ENCODE measurements at places on chromosomes 2 and 18. TPM values are rescaled to one million over a fixed set of nuclear protein-coding genes. Genes with fewer than 3 reads are reported as not detected.

Gene TEKT4
- total RNA-seq = not detected

Gene FAM161A
- 4.0 TPM for total RNA-seq

Gene LINC00305
- not detected for total RNA-seq

Gene MOGAT1
- not detected for total RNA-seq

- DNase-seq = no peak
These were observed 716.4 kb upstream of the CHAC2 start for GRCh38 chr2:53051157-53051556.

DNA sequence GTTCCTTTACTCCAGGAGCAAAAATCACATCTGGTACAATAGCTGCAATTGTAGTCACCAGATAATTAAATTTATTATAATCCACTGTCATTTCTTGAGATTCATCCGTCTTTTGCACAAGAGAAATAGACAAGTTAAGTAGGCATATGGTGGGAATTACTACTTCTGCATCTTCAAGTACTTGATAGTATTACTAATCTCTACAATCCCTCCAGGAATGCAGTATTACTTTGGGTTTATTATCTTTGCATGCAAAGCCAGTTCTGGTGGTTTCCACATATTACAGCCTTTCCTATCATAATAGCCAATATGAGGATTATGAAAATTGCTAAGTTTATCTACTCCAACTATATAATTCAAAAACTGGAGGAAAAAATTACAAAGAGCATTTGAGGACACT is 254.1 kb downstream of the IKZF2 start:
- no peak for DNase-seq

DNA sequence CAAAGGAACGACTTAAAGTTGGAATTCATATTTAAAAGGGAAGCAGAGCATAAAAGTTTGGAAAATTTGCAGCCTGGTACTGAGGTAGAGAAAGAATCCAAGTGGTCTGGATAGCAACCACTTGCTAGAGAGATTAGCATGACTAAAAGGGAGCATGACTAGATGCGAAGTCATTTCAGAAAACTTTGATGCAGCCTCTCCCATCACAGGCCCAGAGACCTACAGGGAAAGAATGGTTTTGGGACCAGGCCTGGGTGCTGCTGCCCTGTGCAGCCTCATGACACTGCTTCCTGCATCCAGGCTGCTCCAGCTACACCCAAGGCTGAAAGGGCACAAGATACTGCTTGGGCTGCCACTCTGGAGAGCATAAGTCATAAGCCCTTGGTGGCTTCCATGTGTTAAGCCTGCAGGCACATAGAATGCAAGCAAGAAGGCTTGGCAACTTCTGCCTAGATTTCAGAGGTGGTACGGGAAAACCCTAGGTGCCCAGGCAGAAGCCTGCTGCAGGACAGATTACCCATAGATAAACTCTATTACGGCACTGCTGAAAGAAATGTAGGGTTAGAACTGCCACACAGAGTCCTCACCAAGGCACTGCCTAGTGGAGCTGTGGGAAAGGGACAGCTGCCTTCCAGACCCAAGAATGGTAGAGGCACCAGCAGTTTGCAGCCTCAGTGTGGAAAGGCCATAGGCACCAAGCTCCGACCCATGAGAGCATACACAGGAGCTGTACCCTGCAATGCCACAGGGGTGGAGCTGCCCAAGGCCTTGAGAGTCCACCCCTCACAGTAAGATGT is 12.6 kb upstream of the CHN1 start:
- DNase-seq = no peak

- no peak for DNase-seq
These were observed 35.0 kb upstream of the ID2 start for GRCh38 chr2:8646731-8647461.

GRCh38 chr2:54428108-54428831 is 27.9 kb upstream of the SPTBN1 start:
- DNase-seq = no peak

- no peak for DNase-seq
These were observed 133.9 kb downstream of the TDRD15 start for GRCh38 chr2:21257621-21258020.

GRCh38 chr18:21443776-21444464 is 156.6 kb downstream of the ESCO1 start:
- no peak for DNase-seq

DNA sequence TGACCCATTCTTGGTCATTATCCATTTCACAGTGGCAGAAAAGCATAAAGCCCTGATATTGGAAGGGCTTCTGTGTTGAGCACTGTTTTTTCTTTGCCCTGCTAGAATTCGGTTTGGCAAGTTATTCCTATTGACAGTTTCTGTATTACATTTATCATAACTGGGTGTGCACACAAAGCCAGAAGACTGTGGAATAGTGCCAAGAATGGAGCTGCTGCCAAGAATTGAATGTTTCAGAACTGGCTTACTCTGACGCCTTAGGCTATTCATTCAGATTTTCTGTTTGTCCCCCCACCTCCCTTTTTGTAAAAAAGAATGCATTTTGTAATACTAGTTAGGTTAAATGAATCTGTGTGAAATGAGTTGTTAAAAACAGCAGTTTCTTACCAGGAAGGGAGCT is 12.7 kb downstream of the KDM3A start:
- DNase-seq = no peak

- no peak for DNase-seq
These were observed 147.2 kb upstream of the CCDC68 start for GRCh38 chr18:55106466-55106865.
